ENCODE measurements at places on chromosomes 6 and 20. TPM values are rescaled to one million over a fixed set of nuclear protein-coding genes. Genes with fewer than 3 reads are reported as not detected.
A peak's percentile ranks its signal among the peaks of the same experiment; 100 is the strongest.

DNA sequence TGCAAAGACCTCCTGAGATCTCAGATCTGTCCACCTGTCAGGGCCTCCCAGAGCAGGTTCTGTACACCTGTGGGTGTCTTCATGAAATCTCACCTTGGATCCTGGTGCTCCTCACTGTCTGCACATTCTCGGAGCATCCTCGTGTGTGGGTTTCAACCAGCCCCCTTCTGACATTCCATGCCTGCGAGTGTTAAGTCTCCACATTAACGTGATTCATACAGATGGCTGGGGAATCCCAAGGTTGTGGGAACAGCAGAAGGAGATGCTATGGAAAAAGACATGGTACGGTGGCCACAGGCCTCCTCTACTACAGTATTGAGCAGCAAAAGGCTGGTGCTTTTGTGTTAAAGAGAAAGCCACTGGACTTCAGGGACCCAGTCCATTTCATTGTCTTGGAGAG lies 556.5 kb downstream of the DHX35 start:
- DNase-seq: no peak

Gene PACSIN1
- 0.67 TPM for total RNA-seq

Gene POPDC3
- total RNA-seq: 0.73 TPM

Gene RBBP8NL
- total RNA-seq: 5.1 TPM

DNA sequence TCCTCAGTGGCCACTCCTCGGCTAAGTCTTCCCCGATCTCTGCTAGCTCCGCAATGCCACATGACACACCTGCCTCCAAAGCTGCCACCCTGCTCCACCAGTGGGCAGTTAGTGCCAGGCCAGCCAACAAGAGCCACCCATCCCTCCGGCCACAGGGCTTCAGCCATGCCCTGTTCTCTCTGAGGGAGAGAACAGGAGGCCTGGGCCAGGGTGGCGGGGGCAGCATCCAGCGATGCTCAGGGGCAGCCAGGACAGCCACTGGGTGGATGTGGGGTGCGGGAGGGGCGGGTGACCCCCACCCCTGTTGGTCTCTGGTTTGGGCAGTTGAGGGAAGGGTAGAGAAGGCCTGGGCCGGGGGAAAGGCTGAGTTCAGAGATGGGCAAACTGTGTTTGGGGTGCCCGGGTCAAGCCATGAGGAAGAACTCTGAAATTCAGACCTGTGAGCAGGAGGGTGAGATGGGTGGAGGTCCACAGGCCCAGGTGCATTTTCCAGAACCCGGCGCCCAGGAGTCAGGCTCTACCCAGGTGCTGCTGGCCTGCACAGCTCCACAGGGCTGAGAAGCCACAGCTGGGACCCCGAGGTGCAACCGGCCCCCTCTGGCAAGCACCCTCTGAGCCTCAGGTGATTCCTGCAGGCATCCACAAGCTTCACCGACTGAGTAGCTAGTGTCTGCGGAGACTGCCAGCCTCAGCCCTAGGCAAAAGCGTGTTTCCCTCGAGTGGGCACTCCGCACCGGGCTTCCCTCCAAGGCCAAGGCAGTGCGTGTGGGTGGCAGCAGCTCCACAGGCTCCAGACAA lies 91.1 kb downstream of the SULF2 start:
- no peak for DNase-seq

- DNase-seq: no peak
Observed at GRCh38 chr6:17886891-17887290, 100.5 kb downstream of the KIF13A start.

DNA sequence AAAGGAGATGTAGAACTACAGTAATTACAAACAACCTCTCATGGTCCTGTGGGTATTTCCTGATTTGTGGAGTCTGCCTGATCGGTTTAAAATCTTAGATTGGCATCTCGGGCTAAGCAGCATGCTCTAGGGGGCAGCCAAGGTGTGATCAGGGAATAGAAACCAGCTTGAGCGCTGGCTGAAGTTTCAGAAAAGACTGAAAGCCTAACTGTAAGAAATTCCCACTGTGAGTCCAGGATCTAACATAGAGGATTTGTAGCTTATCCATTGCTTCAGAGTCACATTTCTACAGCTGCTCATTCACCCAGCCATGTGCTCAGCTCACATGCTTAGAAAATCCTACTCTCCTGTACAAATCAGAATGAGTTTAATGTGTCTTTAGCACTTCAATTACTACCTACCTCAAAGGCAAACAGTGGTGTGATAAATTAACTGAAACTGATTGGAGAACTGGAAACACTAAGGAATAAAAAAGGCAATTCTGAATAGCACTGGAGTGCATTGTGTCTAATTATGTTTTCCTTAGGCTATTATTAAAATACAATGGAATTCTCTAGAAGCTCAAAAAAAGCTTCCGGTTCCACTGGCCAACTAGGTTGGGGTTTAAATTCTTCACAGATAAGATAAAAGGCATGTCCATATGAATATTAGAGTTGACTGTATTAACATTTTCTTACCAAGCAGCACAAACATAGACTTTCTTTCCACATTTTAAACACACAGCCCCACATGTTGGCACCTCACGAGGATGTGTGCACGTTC lies 73.8 kb upstream of the MPC1 start:
- no peak for DNase-seq

- DNase-seq: no peak
Observed at GRCh38 chr20:34251619-34252018, 10.4 kb downstream of the ASIP start.

DNA sequence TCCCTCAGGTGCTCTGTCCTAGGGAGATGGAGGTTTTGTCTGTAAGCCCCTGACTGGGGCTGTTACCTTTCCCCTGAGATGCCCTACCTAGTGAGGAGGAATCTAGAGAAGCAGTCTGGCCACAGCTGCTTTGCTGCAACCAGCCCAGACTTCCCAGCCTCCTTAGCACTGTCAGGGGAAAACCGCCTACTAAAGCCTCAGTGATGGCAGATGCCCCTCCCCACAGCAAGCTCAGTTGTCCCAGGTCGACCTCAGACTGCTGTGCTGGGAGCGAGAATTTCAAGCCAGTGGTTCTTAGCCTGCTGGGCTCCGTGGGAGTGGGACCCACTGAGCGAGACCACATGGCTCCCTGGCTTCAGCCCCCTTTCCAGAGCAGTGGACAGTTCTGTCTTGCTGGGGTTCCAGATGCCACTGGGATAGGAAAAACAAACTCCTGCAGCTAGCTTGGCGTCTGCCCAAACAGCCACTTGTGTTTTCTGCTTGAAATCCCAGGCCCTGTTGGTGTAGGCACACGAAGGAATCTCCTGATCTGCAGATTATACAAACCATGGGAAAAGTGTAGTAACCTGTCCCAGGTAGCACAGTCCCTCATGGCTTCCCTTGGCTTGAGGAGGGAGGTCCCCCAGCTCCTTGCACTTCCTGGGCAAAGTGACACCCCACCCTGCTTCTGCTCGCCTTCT lies 146.4 kb upstream of the PROKR2 start:
- no peak for DNase-seq

DNA sequence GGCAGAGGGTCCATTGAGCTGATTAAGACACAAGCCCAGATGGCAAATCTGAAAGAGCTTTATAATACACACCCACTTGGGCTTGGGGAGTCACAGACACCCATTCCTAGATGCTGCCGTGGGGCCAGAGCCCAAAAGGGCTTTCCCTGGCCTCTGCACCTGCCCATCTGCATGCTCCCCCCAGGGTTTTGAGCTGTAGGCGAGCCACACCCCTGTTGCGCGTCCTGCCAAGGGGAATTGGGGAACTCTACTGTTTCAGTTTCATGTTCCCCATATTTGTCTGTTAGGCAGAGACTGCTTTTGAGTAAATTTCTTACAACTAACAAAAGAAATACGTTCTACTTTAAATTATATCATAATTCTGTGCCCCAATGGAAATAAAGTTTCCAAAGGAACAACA lies 52.9 kb upstream of the FNDC1 start:
- no peak for DNase-seq

Gene SLC17A2
- not detected for total RNA-seq

- DNase-seq: no peak
Observed at GRCh38 chr6:127128066-127128465, 9.6 kb downstream of the RSPO3 start.

DNA sequence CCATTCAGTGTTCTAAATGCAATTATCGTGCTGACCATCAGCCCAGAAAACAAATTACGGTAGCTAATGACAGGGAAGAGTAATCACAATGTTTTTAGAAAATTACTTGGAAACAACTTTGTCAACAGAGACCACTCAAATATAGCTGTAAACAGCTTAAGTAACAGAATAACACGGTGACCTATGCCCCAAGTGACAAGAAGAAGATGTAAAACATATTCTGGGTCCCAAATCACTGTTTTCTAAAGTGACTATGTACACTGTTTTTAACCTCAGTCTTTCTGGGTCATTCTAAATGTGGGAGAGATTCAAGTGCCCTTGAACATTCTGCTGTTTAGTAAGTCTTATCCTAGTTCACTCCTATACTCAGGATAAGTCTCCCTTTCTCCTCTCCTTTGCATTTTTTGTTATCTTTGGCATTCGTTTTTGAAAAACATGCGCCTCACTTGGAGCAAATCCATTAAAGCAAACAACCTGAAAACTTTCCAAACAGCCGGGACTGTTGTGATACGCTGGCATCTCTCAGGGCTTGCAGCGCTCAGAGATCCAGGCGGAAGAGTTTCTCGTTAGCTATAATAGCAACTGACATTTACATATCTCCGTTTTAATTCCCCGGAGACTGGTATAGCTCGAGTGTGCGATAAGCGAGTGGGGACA lies 114.5 kb upstream of the SOX4 start:
- DNase-seq: no peak

DNA sequence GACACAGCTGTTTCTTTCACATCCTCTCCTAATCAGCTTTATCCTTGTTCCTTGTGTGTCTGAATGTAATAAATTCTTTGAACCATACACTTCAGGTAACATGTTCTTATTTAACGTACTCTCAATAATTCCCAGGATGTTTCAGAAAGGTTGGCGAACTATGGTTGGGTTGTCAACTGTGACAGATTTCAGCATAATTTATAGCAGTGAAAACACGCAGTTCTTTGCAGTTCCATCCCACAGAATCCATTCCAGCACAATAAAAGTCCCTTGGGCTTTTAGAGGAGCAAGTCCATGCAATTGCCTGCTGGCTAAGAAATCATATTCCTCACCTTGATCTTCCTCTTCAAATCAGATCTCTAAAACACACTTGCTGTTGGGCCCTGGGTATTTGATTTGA lies 119.3 kb downstream of the COL9A1 start:
- DNase-seq: no peak

DNA sequence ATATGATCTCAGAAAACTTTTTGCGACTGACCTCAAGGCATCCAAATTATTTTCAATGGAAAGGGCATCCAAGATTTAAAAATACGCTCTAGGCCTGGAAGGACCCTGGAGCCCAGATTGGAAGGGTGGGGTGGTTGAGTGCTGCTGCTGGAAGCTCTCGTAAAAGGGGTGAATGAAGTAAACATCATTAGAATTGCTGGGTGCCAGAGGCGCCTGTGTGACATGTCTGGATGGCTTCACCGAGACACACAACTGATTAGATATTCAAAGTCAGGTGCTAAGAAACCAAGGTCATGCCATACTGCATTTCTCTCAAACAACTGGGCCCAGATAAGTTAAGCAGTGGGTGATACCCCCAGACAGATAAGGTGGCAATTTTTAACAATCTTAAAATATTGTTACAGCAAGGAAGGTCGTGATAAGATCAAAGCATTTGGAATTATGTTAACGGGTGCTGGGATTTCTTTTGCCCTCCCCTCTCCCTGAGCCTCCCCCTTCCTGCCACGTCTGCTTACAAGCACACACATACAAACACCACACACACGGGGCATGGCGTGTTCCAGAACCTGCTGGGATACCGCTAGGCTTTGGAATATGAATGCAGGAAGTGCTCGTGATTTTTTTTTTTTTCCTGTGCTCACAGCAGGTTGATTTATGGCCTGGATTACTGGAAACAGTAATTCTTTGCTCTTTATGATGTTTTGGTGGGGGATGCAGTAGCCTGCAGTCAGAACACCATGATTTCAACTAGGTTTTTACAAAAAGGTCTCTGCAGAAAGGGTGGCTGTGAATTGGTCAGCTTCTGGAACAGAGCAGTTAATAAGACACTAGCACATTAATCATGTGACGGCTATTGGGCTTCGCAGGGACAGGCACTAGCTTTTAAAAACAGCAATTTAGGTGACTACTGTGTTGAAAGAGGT lies 551.2 kb downstream of the QKI start:
- DNase-seq: no peak

DNA sequence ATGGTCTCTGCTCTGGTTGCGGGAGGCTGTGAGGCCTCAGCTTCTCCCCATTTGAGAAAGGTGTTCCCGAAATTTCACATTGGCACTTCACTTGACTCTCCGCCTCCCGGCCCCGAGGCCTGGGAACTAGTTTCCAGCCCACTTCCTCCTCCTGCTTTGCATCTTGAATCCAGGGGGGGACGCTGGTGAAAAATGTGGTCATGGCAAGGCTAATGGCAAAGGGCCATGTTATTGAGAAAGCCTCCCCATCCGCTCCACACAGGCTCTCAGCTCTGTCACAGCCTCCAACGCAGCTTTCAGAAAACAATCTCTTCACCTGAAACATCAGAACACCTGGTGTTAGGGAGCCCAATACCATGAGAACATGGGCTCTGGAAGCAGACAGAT lies 5.6 kb downstream of the PLAGL2 start:
- DNase-seq: no peak

DNA sequence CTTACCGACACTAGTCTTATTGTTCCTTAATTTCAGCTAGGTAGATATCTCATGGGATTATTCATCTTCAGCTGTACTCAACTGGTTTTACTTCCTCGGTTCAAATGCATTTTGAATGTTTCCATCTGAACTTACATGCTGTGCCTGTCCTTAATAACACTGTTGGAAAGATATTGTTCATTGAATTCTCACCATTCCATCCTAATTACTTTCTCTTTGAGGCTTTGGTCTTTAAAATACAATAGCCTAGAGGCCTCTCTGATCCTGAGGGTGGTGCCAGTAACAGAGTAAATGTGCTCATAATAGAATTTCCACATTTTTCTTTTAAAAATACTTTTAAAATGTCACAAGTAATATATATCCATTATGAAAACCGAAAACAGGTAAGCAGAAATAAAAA lies 54.0 kb downstream of the IL20RA start:
- no peak for DNase-seq

- no peak for DNase-seq
Observed at GRCh38 chr6:16248271-16248853, 10.0 kb downstream of the GMPR start.

Gene ABHD12
- total RNA-seq: 47.3 TPM

Gene TMC2
- total RNA-seq: 0.09 TPM

DNA sequence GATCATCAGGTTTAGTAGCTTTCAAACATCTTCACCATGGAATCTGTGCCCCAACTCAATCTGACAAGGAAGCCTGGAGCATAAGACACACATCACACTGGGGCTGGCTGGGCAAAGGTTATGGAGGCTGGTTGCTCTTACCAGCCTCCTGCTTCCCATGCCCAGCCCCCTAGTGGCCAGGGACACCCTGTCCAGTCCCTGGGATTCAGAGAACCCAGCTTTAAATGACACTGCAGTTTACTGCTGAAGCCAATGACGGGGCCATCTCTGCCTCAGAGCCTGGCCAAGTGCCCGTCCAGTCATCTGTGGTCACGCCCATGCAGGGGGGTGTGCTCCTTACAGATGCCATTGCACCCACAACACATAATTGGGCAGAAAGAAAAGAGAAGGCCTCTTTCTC lies 272.9 kb downstream of the SMOC2 start:
- peak; percentile 82 for DNase-seq

Measured in mucosa of descending colon (tissue), 3 donors.